T follicular helper cell (primary cell): ENCODE measurements at places on chromosomes 11 and 22.
A peak's percentile ranks its signal among the peaks of the same experiment; 100 is the strongest.

DNA sequence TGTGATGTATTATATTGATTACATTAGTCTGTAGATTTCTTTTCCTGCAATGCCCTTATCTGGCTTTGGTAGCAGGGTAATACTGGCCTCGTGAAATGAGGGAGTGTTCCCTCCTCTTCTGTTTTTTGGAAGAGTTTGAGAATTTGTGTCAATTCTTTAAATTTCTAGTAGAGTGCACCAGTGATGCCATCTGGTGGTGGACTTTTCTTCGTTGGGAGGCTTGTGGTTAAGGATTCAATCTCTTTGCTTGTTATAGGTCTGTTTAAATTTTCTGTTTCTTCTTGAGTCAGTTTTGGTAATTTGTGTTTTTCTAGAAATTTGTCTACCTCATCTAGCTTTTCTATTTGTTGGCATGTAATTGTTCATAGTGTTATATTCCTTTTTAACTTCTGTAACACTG lies 18.9 kb downstream of the SHANK3 start:
- peak; percentile 19 for DNase-seq

GRCh38 chr11:103055221-103055890 lies 36.6 kb downstream of the DCUN1D5 start:
- DNase-seq: no peak

DNA sequence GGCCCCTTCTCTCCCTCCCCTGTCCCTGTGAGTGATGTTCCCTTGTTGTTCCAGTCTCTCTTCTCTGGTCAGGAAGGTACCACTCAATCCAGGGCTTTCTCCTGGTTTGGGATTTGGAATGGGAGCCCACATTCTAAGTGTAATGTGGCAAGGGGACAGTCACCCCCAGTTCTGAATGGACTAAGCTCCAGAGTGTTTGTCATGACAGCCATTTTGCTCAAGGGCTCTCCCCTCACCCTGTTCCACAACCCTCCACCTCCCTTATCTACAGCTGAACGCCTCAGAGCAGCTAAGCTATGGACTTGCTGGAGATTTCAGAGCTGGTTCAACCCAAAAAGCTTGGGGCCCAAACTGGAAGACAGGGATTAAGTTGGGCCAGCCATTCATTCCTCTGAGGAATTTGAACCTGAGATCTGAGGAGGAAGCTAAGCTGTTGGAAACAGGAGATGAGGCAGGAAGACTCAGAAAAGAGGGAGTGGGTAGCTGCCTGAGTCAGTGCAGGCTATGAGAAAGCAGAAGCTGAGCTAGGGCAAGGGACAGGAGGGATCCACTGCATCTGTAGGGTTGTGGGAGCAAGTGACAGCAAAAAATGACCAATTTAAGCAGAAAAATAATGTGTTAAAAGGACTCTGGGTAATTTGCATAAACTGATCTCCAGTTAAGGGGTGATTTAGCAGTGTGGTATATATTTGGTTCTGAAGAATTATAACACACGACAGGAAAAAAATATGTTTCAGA lies 22.9 kb upstream of the FCHSD2 start:
- DNase-seq: no peak

DNA sequence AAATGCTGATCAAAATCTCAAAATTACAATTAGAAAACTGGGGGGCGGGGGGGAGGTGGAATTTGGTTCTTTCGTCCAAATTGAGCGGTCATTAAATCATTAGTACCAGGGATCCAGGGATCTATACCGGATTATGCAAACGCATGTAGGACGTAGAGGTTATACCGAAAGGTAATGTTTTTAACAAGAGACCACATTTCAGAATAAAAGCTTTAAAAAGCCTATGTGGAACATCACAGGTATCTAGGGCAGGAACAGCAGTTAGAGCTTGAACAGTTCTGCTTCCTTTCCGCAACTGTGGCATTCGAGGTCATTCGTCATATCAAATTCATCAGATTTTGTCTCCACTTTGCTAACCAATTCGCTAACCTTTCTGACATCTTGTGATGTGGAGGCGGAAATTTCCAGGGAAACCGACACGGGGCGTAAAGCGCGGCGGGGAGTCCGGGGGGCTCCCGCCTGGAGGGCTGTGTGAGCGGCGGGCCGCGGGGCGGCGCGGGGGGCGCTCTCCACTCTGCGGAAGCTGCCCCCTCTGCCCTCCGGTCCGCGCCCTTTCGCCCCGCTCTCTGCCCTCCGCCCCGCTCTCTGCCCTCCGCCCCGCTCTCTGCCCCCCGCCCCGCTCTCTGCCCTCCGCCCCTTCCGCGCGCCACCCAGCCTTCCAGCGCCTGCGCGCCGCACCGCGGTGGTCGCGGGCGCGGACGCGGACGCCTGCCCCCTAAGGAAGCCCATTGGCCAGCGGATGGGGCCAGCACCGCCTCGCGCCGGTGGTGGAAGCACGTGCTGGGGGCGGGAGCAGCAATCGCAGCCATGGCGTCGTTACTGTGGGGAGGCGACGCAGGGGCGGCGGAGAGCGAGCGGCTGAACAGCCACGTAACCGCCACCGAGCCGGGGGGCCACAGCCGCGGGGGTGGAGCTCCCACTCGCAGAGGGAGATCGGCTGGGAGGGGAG lies at the start of gene DDX25:
Gene DDX25, plus strand, starts transcription at position 798 of the 949 bp plus-strand sequence. Its CDS starts 10 bp downstream, at position 808.
- DNase-seq: no peak

- DNase-seq: no peak
Measured at GRCh38 chr11:5036669-5037068, 9.7 kb upstream of the OR52J3 start.

DNA sequence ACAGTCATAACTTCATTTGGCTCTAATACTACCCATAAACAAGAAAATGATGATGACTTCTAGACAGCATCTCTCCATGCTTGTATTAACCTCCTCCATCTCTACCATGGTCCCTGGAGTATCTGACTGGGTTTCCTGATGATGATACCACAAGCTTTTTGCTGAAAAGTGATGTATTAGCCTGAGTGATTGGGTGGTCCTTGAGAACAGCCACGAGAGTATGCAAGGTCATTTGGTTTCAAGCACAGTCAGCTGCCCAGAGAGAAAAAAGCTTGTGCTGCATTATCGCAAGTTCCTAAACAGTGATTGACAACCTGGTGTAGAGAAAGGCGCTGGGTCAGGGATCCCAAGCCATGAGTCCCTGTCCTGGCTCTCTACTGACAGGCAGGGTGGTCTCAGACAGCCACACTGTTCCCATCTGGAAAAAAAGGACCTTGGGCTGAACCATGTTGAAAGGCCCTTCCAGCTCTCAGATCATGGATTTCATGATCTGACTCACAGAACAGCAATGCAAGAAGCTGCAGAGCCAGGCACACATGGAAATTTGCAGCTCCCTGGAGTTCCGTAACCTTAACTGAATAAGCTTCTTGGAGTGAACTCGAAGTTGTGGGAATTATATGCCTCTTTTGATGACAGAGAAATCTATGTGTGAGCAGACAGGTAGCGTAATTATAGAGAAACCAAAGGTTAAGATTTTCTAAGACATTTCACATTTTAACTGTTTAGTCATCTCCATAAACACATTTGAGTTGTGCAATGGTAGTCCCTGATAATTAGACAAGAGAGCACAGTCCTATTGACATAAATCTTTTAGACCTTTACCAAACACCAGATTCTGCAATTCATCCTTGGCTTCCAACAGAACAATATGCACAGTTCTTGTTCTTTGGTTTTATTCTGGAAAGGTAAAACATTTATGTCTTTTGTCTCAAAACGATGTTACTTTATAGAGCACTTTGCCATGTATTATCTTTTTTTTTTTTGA lies 54.1 kb upstream of the UBASH3B start:
- DNase-seq: no peak
